ENCODE measurements at places on chromosomes 16 and 17.

GRCh38 chr16:67608364-67608763, 36.6 kb upstream of the CARMIL2 start:
- no peak for DNase-seq

- no peak for DNase-seq
Observed at GRCh38 chr16:1580956-1581355, 30.9 kb downstream of the IFT140 start.

- no peak for DNase-seq
Observed at GRCh38 chr17:20187049-20187448, 177.9 kb downstream of the SPECC1 start.

DNA sequence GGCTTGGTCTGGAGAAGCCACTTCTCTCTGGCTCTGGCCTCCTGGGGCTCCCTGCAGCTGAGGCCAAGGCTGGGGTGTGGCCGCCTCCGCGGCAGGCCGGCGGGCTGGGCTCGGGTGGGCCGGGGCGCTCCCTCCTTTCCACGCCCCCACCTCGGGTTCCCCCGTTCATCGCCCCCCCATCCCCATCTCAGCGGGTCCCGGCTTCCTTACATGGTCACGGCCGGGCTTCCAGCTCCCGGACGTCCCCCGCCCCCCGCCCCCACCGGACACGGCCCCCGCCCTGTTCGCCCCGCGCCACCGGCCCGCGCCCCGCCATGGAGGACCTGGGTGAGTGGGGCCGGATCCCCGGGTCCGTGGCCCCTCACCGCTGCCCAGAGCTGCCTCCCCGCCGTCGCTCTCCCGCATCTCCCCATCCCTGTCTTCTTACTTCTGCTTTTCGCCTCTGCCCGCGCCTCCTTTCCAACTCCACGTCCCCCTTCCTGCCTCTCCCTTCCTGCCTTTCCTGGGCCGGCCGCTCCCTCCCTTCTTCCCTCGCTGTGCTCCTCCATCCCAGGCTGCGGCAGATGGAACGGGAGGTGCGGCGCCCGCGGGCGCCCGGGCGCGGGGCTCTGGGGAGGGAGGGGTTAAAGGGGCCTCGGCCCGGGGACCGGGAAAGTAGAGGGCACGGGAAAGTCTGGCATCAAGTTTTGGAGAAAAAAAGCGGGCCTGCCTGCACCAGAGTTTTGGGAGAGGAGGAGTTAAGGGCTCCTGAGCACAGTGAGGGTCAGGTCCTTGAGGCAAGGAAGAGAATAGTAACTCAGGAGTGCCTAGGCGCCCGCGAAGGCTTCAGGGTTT, at the start of gene TGFB1I1:
Gene TGFB1I1 (plus strand): TSS at position 278 of the 834 bp plus-strand sequence. CDS start 37 bp downstream, at position 315.
- peak; percentile 77 for DNase-seq

GRCh38 chr16:24611310-24611709, 71.9 kb downstream of the RBBP6 start:
- DNase-seq, result no peak

DNA sequence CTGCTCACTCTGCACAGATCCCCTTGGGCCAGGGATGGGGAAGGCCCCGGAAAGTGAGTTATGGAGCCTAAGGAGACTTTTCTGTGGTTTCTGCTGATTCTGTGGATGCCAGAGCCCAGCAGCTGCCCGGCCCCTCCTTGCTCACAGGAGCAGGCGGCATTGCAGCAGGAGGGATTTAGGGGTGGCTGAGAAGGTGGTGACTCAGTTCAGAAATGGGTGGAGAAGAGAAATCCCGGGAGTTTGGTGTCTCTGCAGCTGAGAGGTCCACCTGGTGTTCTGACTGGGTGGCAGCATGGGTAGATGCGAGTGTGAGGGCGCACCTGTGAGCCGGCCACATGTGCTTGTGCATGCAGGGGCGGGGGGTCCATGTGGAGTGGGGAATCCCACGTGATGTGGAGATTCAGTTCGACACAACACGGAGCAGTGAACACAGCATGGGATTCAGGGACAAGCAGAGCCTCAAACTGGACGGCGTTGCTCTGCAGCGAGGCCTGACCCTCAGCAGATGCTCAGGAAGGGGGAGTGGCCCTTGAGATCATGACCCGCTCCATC, 16.0 kb upstream of the SPPL2C start:
- DNase-seq, result no peak
